ENCODE measurements at places on chromosomes 4 and X.

- DNase-seq = no peak
Observed at GRCh38 chr4:88843067-88843685, 145.5 kb upstream of the NAP1L5 start.

GRCh38 chr4:76494871-76495590 is 60.0 kb downstream of the SHROOM3 start:
- no peak for DNase-seq

DNA sequence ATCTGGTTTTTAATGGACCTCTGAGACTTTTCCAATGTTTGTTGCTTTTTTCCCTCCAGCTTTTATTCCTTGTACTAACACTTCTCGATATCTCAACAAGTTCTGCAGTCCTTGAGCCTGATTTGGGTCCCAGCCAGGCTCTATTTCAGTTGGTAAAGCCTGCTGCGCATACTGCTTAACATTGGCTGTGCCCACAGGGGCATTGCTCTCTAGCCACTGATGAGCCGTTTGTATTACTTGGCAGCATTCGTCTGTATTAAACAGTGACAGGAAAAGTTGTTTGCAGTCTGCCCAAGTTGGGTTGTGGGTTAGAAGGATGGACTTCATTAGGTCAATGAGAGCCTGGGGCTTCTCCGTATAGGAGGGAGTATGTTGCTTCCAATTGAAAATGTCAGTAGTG is 59.6 kb upstream of the XAGE1B start:
- no peak for DNase-seq

- DNase-seq = no peak
Observed at GRCh38 chrX:17567187-17567586, 170.1 kb upstream of the SCML1 start.

DNA sequence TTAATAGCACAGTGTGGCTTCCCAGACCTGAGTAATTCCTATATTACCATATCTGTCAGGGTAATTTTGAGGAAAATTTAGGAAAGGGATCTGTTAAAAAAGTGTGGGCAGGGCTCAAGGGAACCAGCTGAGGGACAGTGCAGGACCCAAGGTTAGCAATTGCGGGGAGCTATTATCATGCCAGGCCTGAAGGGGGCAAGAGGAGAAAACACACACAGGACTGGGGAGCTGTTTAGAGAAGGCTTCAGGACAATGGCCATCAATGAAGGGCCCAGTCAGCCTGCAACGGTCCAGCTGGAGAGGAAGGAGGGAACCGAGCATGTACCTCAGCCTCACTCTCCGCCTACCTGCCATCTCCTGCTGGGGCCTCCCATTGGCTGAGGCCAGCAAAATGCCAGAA is 19.0 kb upstream of the NHS start:
- no peak for DNase-seq
